ENCODE measurements at places on chromosomes 1 and 21.
A peak's percentile ranks its signal among the peaks of the same experiment; 100 is the strongest.

GRCh38 chr1:45531873-45532272, 10.2 kb upstream of the PRDX1 start:
- no peak for DNase-seq

GRCh38 chr1:219210067-219210466, 36.4 kb downstream of the LYPLAL1 start:
- no peak for DNase-seq

DNA sequence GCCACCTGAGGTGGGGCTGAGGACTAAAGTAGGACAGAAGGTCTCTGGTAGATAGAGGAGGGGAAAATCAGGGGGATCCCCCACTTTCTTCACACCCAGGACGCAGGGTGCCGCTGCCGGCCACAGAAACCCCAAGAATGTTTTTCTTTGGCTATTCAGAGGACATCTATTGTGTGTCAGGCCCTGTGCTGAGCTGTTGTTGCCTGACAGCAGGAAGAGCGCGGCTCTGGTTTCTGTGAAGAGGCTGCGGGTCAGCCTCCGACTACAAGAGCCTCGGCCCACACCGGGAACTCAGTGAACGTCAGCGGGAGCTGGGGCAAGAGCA, 407 bp upstream of the PIGV start:
- DNase-seq = peak; percentile 46

DNA sequence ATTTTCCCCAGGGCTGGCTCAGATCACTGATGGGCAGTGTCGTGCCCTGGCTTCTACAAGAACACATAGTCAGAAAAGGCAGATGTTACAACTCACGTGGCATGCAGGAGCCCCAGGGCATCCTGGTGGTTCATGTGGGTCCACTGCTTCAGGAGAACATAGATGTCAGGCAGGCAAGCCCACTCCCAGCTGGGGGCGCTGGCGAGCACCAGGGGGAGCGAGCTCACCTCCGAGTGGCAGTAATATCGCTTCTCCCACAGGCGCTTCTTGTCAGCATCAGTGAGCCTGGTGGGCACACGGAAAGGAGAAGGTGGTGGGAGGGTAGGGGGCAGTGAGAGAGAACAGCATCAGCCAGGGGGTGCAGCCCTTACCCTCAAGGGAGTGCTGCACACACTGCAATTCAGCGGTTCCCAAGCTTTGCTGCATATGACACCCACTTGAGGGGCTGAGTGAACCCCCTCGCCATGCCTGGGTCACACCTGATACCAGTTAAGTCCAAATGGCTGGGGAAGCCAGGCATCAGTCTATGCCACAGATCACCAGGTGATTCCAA, 34.3 kb upstream of the PPP1R15B start:
- DNase-seq = peak; percentile 8

GRCh38 chr1:95627244-95627643, 393.2 kb downstream of the RWDD3 start:
- no peak for DNase-seq

DNA sequence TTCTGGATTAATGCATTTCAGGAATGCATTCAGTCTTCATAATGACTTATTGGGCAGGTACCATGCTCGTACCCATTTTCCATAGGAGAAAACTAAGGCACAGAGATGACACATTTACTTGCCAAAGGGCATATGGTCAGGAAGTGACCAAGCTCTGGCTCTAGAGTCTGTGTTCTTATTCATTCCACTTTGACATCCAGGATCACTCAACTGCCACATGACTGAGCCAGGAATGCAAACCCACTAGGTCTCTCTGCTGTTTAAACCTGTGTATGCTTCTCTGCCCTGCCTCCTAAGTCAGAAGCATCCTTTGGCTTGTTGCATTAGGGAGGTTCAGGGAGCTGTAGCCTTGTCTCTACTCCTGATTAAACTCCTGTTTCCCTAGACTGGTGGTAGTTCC, 7.5 kb downstream of the KAZN start:
- DNase-seq = no peak

DNA sequence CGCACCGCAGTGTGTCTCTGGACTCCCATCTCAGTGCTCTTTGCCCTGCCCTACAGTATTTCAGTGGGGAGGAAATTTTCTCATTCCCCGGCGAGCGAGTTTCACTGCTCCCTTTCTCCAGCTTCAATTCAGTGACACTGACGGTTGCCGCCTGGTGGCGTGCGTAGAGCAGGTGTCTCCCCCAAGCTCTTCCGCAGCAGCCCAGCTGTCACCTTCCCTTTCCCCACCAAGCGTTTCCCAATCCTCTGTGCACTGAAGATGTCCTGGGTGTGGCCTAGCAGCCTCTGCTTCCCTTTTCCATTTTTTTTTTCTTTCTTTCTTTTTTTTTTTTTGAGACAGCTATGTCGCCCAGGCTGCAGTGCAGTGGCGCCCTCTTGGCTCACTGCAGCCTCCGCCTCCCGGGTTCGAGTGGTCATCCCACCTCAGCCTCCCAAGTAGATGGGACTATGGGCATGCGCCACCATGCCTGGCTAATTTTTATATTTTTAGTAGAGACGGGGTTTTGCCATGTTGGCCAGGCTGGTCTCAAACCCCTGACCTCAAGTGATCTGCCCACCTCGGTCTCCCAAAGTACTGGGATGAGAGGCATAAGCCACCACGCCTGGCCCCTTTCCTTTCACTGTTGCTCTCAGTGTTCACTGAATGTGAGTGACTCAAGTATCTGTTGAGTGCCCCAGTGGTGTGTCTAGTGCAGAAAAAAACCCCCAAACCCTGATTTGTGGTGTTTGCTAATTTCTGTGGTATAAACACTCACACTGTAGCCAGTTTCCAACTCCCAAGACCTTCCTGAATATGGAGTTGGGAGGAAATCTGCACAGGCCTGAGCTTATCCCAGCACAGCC, 30.1 kb downstream of the TNFRSF1B start:
- no peak for DNase-seq

GRCh38 chr1:2343023-2343935, 48.1 kb downstream of the MORN1 start:
- DNase-seq = no peak

DNA sequence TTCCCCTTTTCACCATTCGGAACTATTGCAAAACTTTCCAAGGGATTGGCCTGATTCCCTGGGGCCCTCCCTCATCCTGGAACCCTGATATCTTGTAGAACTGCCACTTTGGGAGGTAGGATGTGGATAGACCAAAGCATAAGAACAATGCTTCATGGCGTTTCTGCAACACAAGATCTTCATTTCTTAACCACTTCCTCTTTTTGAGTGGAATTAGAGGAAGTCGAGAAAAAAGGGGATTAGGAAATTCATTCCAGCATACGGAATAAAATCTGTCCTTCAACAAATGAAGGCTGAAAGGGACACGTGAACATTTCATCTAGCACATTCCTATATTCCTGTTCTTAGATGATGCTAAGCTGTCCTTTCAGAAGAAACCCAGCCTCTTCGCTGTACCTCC, 149.3 kb downstream of the HUNK start:
- DNase-seq = no peak

GRCh38 chr1:50972766-50973165, 2.7 kb downstream of the CDKN2C start:
- no peak for DNase-seq

DNA sequence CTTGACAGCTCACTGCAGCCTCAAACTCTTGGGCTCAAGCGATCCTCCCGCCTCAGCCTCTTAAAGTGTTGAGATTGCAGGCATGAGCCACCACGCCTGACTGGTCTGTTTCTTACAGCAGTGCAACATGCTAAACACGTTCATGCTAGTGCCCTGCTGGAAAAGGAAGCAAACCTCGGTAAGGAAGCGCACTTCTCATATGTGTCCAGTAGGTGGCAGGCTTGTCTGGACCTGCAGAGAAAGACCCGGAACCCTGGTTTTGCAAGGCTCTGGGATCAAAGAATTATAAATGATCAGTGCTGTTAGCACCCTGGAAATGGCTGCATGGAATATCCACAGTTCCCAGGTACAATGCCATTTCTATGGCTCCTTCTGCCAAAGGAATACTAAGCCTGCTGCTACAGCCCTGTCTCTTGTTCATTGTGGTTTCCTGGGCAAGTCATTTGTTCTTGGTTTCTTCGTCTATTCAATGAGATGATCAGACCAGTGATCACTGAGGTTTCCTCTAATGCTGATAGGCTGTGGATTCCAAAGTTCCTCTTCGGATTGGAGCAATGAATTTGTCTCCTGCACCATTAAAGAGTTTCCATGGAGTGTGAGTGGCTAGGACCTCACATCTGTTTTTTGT, 15.9 kb downstream of the RNU5D-1 start:
- DNase-seq = peak; percentile 69

DNA sequence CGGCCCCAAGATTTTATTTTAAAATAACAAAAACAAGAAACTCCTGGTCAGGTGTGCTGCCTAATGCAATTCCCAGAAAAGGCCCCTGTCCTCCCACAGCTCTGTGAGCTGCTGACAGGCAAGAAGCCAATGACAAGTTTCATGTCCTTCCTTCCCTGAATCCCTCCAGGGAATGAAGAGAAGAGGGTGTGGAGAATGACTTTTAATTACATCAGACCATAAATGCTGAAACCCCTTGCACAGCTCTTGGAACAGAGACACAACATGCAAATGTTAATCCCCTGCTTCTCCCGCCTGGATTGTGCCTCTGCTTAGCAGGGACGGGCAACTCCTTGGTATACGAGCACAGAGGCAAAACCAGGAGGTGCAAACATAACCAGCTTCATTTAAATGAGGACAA, 228.1 kb upstream of the CAMK1G start:
- no peak for DNase-seq

DNA sequence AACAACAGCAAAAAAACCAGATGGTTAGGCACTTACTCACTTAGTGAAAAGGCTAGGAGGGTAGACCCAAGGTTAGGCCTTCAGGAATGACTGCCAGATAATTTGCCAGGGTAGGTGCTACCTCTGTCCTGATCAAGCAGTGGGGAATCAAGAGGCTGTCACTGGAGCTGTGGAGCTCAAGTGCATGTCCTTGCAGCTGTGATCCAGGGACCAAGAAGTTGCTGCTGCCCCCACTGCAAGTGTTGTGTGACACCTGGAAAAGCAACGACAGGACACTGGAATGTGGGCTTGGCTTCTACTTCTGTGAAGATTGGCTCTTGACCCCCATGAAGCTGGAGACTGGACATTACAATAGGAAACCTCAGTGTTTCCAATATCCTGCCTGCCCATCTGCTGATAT, 72.1 kb downstream of the PEX14 start:
- no peak for DNase-seq

DNA sequence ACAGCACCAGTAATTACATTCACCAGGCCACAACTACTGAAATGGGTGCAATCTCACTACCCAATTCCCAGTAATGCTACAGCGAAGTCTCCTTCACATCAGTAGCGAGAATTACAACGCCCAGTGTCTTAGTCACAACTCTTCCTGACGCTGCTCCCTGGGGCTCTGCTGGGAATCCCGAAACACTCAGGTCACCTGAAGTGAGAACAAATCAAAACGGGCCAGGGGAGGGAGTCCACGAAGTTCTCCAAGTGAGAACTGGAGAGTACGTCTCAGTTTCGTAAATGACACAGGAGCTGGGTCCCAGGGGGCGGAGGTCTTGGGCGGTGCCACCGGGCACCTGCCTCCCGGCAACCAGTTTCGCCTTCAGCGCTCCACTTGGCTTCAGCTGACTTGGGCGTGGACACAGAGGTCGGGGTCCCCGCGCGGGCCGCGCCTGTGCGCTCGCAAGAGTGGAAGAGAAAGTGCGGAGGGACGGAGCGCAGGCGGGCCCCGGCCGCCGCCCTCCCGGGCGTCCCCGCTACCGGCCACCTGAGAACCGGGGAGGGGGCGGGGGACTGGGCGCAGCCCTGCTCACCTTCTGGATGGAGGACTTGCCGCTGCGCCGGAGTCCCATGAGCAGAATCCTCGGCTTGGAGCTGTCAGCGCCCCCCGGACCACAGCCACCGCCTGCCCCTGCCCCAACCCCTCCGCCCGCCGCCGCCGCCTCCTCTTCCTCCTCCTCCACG, 575 bp downstream of the RRAGC start:
- peak; percentile 31 for DNase-seq

DNA sequence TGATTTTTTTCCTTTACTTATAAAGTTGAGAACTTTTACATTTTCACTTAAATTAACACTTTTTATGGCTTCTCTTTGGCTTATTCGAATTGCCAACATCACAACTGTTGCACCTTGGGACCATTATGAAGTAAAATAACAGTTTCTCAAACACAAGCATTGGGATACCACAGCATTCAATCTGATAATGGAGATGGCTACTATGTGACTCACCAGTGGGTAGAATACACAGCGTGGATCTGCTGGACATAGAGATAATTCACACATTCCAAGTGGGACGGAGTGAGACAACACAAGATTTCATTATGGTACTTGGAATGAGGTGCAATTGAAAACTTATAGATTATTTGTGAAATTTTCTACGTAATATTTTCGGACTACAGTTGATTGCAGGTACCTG, 68.0 kb downstream of the ADAMTS1 start:
- no peak for DNase-seq

- DNase-seq = peak; percentile 26
Observed at GRCh38 chr1:228900099-228900885, 165.0 kb downstream of the RHOU start.
